ENCODE measurements at places on chromosomes 13 and 19.

- DNase-seq = no peak
Observed at GRCh38 chr19:18637673-18638630, 1.1 kb downstream of the KLHL26 start.

DNA sequence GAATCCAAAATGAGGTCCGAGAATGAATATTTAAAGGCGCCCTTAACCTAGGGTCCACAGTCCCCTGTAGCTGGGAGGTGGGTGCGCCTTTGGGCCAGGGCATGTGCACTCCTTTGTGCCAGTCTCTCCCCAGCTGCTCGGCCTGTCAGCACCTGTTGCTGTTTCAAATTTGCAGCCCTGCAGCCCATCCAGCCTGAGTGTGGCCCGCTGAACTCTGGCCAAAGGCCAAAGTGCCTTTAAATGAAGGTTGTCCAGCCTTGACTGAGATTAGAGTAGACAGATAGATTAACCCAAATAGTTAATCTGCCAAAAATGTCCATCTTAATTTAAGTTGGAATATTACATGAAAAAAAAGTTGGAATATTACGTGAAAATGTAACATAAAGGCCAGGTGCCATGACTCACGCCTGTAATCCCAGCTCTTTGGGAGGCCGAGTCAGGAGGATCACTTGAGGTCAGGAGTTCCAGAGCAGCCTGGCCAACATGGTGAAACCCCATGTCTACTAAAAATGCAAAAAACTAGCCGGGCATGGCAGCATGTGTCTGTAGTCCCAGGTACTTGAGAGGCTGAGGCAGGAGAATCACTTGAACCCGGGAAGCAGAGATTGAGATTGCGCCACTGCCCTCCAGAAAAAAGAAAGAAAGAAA, 25.3 kb downstream of the TPT1 start:
- DNase-seq = no peak

DNA sequence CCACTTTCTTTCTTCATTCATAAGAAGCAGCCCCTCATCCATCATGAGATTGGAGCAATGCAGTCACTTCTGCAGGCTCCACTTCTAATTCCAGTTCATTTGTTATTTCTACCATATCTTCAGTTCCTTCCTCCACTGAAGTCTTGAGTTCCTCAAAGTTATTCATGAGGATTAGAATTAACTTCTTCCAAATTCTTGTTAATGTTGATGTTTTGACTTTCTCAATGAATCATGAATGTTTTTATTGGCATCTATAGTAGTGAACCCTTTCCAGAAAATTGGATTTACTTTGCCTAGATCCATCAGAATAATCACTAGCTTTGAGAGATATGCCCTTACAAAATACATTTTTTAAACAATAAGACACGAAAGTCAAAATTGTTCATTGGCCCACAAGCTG, 2567.7 kb upstream of the PCDH20 start:
- no peak for DNase-seq

DNA sequence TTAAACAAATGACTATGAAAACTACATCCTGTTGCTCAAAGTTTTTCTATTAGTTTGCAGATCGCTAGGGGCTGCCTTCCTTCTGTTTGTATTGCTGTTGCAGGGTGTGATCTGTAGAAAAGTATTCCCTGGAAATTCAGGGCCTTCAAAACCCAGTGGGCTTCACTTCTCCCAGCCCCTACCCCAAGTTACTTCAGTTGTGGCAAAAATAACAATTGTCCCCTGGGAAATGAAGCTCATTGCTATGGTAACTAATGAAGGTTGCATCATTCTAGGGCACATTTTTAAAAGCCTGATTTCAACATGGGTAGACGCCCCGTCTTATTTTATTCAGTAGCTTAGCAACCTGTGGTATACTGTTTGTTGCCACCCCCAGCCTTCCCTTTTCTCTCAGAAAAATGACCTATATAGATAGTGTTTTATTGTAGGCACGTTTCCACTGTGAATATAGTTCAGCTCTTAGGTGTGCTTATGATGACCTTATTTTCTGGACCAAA, 60.9 kb downstream of the WDFY2 start:
- no peak for DNase-seq

DNA sequence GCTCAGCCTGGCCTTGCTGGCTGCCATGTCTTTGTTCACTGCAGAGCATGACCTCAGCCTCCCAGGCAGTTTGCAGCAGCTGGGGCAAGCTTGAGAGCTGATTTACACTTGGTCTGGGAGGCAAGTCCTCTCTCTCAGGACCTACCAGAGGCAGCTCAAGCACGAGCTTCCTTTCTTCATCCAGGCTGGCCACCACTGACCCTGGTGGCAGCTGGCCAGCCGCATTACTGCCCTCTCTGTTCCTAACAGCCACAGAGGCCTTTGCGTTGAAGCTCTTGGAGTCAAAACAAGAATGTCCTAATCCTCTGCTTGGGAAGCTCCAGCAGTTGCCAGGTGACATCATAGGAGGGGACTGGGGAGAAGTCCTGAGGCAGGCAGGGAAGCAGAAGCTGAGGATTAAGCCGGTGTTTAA, 85.7 kb downstream of the NUFIP1 start:
- DNase-seq = no peak

DNA sequence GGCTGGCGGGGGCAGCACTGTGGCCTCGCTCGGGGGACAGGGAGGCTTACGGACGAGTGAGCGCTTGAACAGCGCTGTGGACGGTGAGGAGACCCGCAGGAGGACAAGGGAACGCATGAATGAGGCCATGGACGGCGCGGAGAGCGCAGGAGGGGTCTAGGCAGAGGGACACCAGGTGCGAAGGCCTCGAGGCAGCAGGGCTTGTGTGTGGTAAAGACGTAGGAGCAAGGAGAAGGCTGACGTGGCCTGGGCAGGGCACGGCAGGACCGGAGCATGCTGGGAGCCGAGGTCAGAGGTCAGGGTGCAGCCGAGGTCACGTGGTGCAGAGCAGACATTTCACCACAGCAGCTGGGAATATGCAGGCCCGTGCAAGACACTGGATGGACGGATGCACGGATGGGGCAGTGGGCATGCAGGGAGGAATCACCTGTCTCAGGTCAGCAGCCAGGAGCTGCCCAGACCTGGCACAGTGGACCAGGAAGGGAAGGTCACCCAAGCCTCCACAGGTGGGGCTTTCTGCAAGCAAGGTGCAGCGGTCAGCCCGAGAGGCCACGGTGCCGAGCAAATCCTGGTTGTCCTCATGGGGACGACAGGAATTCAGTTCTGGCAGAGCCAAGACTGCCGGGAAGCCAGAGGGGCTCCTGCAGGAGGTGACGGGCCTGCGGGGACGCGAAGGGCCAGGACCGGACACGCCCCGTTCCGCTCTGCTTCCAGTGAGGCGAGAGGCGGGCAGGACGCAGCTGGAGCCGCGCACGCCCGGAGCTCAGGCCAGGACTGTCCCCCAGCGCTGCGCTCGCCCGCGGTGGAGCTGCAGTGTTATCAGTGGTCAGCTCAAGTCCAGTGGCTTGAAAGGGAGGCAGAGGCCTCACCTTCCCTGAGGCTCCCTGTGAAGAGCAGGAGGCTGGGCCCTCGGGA, 72.2 kb downstream of the RASA3 start:
- DNase-seq = no peak

DNA sequence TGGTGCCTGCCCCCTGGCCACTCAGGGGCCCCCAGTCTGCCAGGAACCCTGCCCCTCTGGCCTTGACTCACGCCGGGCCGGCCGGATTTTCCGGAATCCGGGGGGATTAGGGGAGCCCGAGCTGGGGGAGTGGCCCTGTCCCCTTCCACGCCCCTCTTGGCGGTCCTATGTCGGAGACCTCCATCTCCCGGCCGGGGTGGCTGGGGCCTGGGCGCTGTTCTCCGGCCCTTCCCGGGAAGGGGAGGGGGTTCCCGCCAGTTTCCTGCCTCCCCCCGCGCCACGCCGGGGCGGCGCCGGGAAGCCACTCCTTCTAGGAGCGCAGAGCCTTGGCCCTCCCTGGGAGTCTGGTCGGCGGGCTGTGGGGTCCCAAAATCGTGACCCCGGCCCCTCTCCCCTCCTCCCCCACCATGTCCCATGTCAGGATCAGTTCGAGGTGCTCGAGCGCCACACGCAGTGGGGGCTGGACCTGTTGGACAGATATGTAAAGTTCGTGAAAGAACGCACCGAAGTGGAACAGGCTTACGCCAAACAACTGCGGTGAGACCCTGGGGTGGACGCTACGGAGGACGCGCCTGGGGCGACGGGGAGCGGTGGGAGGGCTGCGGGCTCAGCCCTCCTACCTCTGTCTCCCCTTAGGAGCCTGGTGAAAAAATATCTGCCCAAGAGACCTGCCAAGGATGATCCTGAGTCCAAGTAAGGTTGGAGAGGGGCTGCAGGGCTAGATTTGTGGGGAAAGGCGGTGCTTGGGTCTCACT, 1.3 kb downstream of the TRIP10 start:
- peak; percentile 85 for DNase-seq

DNA sequence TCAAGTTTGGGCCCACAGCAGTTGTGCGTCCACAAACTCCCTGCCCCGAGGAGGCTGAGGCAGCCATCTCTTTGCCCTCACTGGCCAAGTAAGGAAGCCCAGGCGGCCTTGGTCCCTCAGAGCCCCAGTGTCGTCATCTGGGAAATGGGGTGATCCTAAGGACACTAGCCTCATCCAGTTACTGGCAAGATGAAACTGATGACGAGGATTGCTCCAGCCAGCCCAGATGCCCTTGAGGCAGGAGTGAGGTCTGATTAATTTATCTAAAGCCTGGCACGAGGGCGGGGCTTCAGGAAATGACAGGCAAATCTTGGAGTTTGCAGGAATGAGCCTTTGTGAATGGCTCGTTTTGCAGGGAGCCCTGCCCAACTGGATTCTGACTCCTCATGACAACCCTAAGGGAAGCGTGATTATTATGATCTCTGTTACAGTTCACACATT, 5.6 kb downstream of the LIPE start:
- no peak for DNase-seq

DNA sequence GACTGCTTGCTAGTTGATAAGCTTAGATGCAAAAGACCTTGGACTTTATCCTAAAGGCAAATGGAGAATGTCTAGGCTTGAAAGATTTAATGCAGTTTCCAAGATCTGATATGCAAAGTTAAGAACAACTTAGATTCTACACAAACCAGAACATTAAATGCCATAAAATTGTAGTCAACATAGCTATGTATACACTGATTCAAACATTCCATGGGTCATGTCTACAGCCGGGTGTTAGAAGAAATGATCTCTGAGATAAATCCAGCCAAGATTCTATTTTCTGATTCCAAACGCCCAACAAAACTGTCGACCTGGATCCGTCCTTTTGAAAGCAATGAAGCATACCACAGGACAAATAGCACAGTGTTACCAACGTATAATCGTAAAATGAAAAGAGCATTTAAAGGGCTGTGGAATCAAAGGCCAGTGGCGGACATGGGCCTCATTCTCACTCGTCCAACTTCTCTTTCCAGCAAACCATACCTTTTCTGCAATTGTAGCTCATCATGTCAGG, 52.7 kb downstream of the KCTD12 start:
- DNase-seq = no peak

DNA sequence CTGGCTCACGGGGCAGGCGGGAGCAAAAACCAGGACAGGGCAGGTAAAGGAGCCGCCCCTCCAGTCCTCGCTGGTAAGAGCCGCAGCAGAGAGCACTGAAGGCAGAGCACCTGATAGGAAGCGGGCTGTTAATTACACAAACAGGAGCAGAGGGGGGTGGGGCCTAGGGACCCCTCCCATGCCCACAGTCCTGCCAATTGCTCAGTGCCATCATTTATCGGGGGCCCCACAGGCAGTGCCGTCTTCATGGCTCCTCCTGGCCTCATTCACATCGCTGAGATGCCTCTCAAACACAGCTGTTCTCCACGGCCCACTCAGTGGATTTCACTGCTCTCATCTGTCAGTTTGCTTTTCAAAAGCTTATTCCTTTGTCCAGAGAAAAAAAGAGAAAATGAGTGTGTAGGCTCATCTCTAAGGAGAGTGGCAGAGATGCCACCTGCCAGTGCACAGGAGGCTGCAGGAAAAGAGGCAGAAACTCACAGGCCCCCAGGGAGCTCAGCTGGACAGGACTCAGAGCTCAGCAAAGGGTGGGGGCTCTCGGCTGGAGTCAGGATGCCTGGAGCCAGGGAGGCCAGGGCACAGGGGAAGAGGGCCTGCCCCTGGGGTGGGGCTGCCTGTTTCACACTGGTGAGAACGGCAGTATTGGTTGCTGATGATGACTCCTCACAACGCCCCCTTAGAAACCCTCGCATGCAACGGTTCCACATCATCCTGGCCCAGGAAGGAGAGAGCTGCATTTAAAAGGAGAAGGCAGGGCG, 174.6 kb downstream of the COL4A1 start:
- DNase-seq = peak; percentile 83

DNA sequence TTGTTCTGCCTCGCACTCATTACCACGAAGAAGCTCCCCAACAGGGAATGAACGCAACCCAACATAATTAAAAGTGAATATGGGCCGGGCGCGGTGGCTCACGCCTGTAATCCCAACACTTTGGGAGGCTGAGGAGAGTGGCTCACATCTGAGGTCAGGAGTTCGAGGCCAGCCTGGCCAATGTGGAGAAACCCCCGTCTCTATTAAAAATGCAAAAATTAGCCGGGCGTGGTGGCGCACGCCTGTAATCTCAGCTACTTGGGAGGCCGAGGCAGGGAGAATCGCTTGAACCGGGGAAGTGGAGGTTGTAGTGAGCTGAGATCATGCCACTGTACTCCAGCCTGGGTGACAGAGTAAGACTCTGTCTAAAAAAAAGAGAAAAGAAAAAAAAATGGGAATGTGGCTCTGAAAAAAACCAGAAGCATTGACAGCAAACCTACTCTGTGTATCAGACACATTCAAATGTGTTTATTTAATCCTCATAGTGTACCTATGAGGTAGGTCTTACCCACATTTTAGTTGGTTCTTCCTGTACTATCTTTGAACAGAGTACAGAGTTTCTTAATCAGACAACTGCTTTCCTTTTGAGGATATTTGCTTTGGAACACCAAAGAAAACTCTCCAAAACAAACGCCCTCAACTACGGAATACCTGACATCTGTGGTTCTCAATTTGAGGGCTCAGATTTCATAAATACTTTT, 70.0 kb downstream of the NUFIP1 start:
- DNase-seq = peak; percentile 34

DNA sequence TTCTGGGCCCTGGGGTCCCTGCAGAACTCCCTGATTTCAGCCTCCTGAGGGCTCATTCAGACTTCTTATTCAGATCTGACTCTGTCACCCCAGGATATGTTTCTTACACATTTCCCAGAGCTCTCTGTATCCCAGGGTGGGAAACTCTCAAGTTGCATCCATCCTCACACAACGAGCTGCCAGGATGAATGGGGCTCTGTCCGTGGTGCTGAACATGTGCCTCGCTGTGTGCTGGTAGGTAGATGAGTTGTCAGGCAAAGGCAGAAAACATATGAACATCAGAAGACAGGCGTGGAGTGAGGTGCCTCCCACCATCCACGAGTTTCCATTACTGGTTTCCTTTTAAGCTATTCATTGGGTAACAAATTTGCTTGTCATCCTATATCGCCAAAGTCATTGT, 11.4 kb upstream of the IGFL1 start:
- no peak for DNase-seq

All from osteocyte (in vitro differentiated cells).